ENCODE measurements at places on chromosomes 7 and 10. TPM values are rescaled to one million over a fixed set of nuclear protein-coding genes. Genes with fewer than 3 reads are reported as not detected.

- DNase-seq = no peak
These were observed 73.2 kb upstream of the KLF6 start for GRCh38 chr10:3858051-3858845.

DNA sequence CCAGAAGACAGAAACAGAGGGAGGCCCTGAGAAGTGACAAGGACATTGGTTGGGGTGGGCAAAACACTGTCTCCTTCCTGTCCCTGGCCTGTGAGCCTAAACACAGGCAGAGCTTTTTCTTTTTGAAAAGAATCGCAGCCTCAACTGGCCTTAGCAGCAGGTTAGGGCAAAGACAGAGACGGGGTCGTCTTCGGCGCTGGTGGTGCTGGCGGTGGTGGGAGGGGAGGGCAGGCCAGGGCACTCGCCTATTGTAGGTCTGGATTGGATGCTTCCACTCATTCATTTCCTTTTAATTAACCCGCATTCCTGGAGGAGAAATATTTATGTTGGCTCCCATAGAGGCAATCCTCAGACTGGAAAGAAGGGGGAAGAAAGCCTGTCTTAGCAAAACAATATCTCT, 22.6 kb downstream of the WNT8B start:
- no peak for DNase-seq

- no peak for DNase-seq
These were observed 680.2 kb downstream of the CCSER2 start for GRCh38 chr10:85008488-85009184.

DNA sequence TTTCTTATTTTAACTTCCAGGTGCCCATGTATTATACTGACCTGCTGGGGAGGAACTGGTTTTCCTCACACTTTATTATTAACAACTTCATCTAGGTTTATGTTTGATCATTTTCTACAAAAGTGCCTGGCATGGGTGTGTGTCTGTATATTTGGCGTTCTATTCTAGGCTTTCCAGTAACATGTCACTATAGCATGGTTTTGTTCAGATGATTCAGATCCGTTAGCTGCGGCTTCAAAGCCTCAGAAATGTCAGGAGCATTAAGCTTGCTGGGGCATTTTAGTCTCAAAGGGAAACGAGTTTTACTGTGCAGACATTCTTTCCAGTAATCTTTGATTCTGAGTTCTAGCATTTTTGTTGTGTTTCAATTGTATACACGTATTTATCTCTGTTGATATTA, 2.3 kb downstream of the INPP5A start:
- DNase-seq = peak; percentile 35

DNA sequence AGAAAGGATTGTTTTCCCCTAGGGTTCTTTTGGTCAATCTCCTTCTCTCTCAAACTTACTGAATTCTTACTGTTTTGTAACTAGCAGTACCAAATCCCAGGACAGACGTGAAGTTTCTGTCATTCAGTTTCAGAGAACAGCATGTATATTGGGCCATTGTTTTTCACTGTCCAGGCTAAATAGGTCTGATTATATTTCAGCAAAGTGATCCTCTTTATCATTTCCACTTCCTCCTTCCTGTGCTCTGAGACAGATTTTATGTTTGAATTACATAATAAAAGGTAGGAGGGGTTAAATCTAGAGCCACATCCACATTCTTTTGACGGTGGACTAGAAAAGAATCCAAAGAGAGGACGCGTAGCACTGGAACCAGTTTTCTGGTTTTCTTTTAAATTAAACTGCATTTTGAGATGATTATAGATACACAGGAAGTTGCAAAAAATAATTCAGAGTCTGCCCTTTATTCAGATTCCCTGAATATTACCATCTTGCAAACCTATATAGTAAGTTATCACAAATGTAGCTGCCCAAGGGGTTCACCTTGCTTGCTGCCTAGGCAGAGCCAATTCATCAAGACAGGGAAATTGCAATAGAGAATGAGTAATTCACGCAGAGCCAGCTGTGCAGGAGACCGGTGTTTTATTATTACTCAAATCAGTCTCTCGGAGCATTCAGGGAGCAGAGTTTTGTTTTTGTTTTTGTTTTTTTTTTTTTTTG, 40.1 kb downstream of the AKR1E2 start:
- no peak for DNase-seq

TMEM273 gene
- total RNA-seq = 1.8 TPM

- DNase-seq = no peak
These were observed 43.9 kb downstream of the C10orf120 start for GRCh38 chr10:122655524-122656307.

GRCh38 chr7:76343294-76343930, 15.4 kb downstream of the YWHAG start:
- no peak for DNase-seq

- DNase-seq = no peak
These were observed 78.0 kb downstream of the POM121L12 start for GRCh38 chr7:53113424-53113823.

DNA sequence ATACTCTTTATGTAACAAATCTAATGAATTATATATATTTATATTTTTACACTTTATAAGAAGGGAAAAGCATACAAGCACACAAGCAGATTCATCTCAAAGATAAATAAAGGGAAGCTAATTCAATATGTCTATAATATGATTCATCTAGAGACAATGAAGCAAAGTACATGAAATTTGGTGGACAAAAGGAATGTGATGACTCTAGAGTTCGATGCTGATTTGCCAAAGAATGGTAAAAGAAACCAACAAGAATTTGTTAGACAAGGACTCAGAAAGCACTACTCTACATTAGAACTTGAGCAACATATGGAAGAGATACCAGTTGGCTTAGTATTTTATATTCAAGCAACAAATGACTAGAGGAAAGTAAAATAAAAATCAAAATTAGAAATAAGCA, 536.5 kb upstream of the TEX47 start:
- DNase-seq = no peak
